ENCODE measurements at places on chromosomes 6 and 20.
A peak's percentile ranks its signal among the peaks of the same experiment; 100 is the strongest.

DNA sequence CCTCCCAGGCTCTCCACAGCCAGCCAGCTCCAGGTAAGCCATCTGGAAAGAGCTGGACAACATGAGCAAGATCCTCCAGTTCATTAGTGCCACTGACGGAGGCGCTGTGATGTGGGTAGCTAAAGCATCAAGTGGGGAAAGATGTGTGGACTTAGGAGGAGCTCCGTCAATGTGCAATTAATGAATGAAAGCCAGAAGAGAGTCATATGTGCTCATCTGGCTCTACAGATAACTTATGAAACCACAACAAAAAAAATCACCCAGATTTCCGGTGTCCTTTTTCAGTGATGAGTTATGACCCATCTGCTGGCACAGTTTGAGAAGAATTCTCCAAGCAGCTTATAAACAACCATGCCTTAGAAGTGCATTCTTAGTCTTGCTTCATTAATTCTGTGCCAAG lies 311.7 kb upstream of the PLCB4 start:
- no peak for DNase-seq

DNA sequence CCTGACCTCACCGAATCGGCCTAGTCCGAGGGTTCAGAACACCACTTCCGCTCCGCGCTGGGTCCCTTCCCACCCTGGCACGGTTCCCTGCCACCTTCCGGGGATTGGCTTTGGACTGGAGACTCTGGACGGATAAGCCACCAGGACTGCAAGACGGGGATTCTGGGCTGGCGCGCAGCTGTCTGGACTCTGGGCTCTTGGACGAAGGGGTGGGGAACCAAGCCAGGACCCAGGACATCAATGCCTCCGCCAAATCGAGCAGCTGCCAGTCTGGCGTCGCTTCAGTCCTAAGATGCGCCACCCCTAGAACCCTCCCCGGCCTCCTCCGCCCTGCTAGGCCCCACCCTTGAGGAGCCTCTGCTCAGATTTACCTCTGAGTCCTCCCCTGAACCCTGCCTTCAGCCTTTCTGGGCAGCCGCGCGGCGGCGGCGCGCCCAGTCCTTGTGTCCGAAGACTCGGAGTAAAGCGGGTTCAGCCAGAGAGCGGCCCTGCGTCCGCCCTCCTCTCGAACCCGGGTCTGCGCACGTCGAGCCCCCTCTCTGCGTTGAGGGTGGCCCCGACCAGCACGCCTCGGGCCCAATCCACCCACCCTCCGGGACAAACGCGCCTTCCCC lies 1.2 kb downstream of the KCNK17 start:
- DNase-seq = no peak

DNA sequence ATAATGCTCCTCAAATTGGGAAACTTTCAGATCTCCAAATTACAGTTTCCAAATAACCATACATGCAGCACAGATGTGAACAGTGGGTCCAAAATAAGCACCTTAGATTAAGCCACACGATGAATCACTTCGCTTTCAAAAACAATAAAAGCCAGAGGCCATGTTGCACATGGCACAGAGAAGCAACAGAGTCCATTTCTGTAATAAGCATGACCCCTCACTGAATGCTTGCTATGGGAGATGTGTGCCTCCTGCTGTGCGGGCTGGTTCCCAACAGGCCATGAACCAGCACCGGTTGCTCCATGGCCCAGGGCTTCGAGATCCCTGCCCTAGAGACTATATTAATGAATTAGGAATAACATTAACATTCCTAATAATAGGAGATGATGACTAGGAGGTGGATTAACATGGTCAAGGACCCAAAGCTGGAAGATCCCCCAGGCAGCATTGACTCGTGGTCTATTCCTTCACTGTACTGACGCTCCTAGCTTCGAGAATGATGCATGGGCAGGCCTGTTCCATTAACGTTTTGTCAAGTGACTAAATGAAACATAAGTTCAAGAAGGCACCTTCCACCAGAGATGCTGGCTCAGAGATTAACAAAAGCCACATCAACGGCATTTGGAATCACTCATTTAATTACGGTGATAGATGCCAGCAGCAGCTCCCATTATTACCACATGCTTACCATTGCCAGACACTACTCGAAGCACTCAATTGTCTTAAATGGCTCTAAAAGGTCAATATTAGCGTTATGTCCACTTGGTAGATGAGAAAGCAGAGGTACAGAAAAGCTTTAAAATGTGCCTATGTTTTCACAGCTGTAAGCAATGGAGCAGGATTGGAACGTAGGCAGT lies 470.6 kb upstream of the AGPAT4 start:
- DNase-seq = peak; percentile 70

DNA sequence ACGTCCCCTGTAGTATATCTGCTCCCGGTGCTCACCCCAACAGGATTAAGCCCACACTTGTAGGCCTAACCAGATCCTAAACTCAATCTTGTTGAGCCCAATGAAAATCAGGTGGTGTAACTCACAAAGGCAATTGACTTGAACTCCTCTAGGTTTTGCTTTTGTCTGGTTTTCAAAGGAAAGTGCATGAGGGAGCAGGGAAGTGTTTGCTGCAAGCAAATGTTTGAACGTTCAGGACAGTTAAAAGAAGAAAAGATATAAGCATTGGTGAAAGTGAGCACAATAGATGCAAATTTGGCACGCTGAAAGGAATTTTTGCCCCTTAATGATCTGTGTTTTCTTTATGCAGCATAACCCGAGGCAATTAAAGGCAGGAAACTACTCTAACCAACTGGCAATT lies 212.6 kb downstream of the PLCB1 start:
- no peak for DNase-seq

- no peak for DNase-seq
Measured at GRCh38 chr6:157236040-157236725, 87.1 kb downstream of the TMEM242 start.

DNA sequence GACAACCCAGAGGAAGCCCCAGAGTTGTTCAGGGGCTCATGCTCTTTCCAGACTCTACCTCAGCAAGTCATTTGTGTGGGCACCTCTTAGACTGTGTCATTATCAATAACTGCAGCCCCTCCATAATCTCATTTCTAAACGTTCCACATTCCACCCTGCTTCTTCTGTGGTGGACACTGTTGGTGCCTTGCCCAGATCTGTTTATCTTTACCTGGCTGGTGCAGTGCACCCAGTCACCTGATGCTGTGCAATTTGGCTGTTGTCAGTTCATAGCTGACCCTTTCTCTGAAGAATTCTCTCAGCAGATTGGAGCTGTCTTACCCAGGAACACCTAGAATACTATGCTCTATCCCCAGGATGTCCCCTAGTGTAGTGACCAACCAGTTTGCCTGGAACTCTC lies 80.0 kb downstream of the ATRN start:
- no peak for DNase-seq

- peak; percentile 59 for DNase-seq
Measured at GRCh38 chr6:9606435-9607134, 808.3 kb downstream of the TFAP2A start.

GRCh38 chr6:16762550-16763477 lies 1.6 kb upstream of the ATXN1 start:
- DNase-seq = peak; percentile 73

- no peak for DNase-seq
Measured at GRCh38 chr6:123016431-123017103, 20.5 kb downstream of the CLVS2 start.

DNA sequence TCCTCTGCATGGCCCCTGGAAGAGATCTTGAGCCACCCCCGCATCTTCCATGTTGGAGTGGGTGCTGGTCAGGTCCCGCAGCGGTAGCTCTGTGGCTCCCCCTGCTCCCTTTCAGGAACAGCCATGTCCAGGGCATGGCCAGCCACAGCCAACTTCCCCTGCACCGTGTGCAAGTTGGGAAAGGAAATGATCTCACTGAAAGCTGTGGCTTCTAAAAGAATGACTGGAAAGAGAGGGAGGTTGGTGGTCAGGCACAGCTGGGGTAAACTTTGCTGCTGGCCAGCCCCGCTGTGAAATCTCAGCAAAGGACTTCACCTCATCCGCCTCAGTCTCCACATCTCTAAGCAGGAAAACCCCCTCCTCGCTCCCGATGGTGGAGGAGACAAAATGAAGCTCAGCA lies 153.6 kb upstream of the CST7 start:
- DNase-seq = no peak

GRCh38 chr6:10395704-10396546 lies 18.9 kb downstream of the TFAP2A start:
- peak; percentile 84 for DNase-seq

DNA sequence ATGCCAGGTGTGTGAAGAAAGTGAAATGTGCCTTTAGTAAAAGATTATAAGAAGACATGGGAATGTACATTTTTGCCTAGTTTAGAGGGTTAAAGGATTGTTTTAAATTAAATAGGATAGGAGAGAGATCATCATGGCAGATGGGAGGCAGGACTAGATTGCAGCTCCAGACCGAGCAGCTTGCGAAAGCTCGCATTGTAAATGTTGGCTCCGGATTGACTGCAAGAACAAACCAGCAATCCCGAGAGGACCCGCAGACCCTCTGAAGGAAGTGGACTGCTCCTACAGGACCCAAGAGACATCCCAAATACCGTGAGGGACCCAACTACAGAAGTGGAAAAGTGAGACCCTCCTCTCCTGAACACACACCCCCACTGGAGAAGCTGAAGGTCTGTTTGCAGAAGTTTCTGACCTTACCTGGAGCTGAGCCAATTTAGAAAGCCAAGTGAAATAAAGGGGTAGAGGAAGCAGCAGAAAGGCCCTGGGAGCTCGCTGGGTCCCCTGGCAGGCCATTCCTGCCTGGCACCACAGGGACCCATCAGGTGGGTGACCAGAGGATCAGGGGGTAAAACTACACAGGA lies 30.0 kb upstream of the TPD52L1 start:
- no peak for DNase-seq

DNA sequence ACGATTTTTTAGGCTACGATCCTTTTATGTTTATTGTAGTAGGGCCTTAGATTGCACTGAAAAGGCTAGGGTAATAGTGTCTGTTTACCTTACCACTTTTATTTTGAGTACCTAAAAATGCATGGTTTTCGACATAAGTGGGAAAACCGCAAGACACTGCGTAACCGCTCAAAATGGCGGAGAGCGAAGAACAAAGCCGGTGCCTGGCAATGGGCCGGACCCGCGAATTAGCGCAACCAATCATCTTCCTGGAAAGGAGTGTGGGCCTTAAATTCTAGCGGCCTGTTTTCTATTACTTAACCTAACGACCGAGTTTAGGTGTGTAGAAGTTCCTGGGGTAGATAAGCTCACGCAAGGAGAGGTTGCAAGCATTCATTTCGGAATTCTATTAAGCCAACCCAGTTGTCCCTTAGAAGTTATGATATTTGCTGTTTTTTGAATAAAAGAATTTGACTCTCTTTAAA lies 118.0 kb downstream of the HFE start:
- DNase-seq = peak; percentile 89

DNA sequence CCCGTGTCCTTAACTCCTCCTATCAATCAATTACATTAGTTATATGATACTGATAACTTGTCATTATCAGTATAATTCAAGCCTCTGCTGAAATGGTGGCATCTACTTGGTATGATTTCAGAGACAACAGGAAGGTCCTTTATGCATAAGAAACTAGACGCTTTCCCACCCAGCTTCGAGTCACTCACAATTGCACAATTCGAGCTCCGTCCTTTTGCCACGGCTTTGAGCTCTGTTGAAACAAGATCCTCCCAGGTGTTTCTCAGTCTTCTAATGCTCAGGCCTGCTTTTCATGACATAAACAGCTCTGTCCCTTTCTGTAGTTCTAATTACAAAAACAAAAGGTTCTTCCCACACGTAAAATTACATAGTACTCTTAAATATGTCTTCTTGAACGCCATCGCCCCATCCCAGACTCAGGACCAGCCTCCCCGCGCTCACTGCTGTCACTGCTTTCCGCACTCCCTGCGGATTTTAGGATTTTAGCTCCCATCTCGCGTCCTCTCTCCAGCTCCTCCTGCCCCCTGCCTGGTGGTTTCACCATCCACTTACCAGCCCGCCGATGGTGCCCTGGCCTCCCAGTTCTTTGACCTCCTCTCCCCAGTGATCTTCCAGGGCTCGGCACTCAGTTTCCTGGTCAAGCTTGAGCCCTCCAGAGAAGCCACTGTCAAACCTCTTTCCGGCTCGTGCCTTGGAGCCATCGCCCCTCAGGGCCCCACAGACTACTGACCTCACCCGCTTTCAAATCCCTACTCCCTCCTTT lies 23.2 kb upstream of the PNPLA1 start:
- DNase-seq = peak; percentile 50

- DNase-seq = no peak
Measured at GRCh38 chr6:140071601-140072062, 697.2 kb upstream of the CITED2 start.

DNA sequence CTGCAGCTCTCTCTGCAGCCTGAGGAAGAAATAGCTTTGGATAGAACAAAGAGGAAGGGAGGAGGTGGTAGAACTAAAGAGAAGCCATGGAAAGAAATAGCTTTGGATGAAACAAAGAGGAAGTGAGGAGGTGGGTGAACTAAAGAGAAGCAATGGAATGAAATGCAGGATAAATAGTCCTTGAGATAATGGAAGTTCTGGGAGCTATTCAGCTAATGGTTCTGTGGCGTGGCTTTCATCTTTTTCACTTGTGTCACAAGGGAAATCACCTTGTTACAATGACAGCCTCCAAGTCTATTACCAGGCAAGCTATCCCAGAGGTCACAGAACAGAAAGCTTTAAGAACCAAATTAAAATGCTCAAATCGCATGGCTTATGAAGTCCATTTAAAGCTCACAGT lies 141.3 kb upstream of the ARG1 start:
- no peak for DNase-seq

GRCh38 chr6:139983555-139984276 lies 609.3 kb upstream of the CITED2 start:
- no peak for DNase-seq

DNA sequence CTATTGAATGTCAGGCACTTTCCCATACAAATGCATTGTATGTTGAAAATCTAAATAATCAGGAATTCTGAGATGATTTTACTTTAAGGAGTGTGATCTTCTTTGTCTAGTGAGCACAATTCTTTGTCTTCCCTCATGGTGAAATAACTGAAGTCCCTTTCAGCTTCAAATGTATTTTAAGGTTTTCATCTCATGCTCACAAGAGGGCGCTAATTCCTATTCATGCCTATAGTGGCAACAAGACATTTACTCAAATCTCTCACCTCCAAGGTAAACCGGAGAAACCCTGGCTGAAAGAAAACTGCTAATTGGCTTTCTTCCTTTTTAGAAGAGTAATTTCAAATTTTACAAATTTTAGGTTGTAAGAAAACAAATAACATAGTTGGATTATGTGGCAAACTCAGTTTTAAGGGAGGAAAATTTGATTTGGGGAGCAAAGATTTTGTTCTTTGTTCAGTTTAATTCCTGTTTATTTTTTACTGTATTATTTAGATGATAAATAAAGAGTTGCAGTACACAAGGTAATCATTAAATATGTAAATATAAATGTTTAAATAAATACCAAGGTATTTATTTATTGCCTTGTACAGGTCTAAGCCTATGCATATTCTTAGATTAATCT lies 69.1 kb downstream of the SLC35F1 start:
- no peak for DNase-seq

Measured in islet precursor cell (in vitro differentiated cells).